ENCODE measurements at places on chromosomes 3 and 15.

DNA sequence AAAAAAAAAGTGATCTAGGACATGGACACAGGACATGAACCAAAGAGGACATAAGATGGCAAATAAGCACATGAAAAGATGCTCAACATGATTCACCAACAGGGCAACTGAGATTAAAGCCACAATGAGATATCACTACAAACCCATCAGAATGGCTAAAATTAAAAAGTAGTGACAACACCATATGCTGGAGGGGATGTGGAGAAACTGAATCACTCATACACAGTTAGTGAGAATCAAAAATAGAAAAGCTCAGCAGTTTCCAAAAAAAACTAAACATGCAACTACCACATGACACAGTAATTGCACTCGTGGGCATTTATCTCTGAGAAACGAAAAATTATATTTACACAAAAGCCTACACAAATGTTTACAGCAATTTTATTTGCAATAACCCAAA lies 27.9 kb upstream of the ACKR4 start:
- DNase-seq: no peak

DNA sequence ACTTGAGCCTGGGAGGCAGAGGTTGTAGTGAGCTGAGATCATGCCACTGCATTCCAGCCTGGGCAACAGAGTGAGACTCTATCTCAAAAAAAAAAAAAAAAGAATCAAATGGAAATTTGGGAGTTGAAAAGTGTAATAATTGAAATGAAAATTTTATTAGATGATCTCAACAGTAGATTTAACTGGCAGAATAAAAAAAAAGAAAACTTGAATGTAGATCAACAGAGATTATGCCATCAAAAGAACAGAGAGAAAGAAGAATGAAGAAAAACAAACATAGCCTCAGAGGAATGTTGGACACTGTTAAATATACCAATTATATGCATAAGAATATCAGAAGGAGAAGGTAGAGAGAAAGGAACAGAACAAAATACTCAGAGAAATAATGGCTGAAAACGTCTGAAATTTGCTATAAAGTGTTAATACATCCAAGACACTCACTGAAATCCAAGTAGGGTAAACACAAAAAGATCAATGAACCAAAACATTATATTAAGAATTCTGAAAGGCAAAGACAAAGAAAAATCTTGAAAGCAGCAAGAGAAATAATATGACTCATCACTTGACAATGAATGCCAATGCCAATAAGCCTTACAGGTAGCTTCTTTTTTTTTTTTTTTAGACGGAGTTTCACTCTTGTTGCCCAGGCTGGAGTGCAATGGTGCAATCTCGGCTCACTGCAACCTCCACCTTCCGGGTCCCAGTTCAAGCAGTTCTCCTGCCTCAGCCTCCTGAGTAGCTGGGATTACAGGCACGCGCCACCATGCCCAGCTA lies 14.6 kb upstream of the ELP6 start:
- DNase-seq: no peak

DNA sequence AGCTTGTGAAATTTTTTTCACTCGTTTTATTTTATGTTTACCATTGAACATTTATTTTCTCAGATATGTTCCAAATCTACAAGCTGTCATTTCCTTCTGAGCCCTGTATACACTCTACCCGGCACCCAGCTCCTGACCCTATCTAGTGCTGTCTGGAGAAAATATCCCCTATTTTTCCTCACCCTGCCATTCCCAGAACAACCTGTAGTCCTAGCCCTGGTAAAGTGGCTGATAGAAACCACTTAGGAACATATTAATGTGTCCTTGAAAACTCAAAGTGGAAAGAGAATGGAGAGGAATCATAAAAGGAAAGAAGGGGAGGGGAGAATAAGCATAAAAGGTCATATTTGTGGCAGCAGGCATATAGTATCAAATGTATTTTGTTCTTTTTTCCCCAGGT lies 8.2 kb upstream of the TIMMDC1 start:
- DNase-seq: no peak

DNA sequence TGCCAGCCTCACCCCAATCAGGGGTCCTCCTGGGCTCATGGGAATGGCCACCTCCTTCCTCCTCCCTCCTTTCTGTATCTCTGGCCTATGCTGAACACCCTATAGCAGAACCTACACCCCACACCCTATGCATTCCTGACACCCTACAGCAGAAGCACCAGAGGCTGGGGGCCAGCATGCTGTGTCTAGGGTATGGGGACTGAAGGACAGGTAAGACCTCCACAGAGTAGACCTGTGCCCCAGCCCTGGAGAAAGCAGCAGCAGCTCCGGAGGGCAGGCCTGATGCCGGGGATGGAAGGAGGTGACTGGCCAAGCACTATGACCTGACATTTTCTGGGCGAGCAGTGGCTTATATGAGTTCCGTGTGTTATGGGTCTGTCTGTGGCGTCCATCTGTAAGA lies 66.9 kb downstream of the TLE3 start:
- no peak for DNase-seq

GRCh38 chr15:70169147-70169546 lies 71.4 kb upstream of the TLE3 start:
- DNase-seq: no peak

GRCh38 chr3:18386274-18386890 lies 38.8 kb downstream of the SATB1 start:
- no peak for DNase-seq

DNA sequence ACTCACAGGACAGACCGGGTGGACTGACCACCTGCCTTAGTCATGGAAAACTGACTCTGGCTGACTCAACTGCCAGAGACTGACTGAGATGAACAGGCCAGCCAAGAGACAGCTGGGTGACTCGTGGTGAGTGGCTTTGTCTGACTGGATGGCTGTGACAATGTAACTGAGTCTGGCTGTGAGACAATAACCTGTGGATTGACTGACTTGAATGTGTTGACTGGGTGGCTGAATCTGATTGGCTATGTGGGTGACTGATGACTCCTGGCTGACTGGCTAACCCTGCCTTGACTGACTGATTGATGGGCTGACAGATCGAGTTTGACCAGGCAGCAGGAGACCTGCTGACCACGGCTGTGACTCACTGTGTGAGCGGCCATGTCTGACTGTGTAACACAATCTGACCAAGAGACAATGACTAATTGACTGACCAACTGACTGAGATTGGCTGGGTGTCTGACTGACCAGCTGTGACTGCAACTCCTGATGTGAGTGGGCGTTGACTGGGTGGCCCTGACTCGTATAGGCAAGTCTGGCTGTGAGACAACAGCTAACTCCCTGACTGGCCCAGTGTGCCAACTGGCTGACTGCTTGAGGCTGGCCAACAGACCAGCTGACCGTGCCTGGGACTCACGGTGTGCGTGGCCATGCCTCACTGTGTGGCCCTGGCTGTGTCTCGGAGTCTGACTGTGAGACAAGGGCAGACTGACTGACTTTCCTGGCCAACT lies 509.1 kb downstream of the SHQ1 start:
- DNase-seq: peak; percentile 84

- DNase-seq: no peak
Observed at GRCh38 chr3:123739106-123739505, 145.0 kb downstream of the MYLK start.

DNA sequence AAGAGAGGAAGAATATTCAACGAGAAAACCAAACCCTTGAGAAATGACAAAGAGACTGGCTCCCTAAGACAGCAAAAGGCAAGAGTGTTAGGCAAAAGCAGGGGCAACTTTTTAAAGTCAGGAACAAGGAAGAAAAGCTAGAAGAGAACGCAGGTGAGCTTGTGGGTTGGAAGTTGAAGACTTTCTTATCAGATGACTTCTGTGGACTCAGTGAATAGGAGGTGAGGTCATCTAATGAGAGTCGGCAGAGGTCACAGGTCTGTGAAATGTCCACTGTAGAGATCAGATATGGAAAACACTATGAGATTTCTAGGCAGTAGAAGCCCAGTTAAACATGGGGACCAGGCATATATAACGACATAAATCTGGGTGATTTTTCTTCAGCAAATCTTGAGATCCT lies 27.2 kb upstream of the TNIK start:
- DNase-seq: no peak

DNA sequence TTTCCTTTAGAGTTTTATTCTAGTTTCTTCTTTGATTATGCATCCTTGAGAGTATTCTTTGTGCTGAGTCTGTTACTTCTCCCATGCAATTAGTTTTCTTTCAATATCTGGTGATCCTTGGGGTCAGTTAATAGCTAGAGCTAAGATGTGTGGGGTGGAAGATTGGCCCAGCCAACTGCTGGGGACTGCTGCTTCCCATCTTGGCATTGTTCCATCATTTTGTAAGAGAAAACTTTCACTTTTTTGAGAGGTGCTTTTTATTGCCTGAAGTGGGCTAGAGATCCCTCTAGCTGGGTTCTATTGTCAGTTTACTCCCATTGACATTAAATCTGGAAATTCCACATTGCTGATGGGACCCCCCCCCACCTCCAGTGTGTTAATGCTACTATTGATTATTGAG lies 15.4 kb downstream of the BCL2L10 start:
- DNase-seq: no peak

- DNase-seq: no peak
Observed at GRCh38 chr3:492586-493316, 296.2 kb downstream of the CHL1 start.

- DNase-seq: no peak
Observed at GRCh38 chr3:43426388-43426787, 140.0 kb downstream of the SNRK start.

DNA sequence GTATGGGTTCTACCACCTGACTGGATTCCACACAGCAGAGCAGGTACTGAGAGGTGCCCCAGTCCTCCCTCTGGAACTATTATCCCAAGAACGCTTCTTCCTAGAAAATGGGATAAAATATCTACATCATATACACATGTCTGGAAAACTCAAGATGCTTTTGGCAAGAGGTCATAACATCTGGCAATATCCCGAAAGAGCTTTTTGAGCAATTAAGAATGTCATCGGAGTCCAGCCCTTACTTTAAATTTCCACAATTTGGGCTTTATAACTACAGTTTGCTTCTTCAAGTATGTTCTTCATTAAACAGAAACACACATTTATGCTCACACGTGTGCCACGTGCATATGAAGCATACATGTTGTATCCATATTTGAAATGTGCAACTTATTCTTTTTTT lies 365.9 kb upstream of the THBS1 start:
- DNase-seq: no peak

DNA sequence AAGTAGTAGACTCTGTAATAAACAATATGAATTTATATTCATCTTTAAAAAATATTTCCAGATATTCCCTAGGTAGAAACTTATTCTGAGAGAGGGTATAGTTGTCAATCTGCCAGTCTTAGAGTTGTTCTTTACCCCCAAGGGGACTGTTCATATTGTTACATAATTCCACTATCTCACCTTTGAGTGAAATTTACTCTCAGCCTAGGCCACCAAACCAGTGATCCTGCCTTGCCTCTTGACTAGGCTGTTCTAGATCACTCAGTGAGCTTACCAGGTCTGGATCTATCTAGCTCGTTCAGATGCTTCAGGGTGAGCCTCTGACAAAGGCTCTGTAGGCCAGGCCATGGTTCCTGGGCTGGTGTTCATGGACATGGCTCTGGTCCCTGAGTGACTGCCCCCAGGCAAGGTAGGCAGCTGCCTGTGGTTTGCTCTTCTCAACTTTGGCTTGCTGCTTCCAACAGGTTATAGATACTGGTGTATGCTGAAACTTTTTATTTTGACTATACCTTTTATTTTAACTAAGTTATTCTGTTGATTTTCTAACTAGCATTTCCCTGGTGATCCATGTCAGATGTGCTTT lies 27.6 kb downstream of the ZNF592 start:
- DNase-seq: no peak

GRCh38 chr15:43314171-43314570 lies 16.2 kb downstream of the LCMT2 start:
- DNase-seq: no peak

GRCh38 chr3:150275941-150276340 lies 132.2 kb upstream of the TSC22D2 start:
- no peak for DNase-seq

GRCh38 chr3:111714305-111714704 lies 119.2 kb upstream of the ZBED2 start:
- DNase-seq: no peak

DNA sequence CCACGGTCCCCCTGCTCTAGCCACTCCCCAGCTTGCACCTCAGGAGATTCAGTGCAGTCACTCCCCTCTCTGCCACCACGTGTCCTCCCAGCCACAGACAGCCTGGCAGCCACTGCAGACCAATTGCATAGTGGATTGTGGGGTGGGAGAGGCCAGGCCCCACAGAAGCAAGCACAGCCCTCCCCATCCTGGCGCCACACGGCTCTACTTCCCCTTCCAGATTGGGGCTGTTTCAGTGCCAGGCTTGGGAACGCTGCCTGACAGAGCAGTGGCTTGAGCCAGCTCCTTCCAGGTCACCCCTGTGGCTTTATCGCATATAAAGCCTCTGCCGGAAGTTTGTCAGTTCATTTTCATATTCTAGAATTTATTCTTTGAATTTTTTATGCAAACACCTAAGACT lies 90.7 kb downstream of the TMEM266 start:
- peak; percentile 57 for DNase-seq

- no peak for DNase-seq
Observed at GRCh38 chr3:44478055-44478468, 592 bp upstream of the ZNF445 start.

DNA sequence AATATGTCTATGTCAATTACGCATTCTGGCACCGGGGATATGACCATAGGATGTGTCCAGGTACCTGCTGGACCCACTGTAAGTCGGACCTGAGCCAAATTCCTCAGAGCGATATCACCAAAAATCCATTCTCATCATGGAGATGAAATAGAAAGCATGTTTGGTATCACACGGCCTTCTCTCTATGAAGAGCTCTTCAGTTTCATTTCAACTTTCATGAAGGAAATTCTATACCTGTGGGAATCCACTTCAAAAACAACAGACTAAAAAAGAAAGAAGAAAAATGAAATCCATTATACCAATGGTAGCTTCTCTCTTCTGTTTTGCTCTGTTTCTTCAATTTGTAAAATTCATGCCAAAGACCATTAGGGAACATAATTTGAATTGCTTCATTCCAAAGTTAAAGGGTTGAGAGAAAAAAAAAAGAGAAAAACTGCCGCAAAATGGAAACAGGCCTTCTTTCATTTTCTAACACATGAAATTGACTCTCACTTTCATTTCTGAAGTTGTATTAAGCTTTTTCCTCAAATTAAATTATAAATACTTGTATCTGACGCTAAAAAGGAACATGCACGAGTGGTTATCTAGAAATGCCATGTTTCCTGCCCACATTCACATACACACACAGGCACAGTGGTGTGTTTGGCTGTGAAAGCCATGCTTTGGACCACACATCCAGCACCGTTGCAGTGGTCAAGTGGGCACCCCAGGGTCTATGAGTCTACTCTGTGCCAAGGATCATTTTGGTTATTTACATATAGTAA lies 46.9 kb upstream of the DIPK2A start:
- no peak for DNase-seq

GRCh38 chr3:170149016-170149415 lies 32.5 kb downstream of the PHC3 start:
- DNase-seq: no peak

GRCh38 chr15:26223720-26224119 lies 360.6 kb upstream of the ATP10A start:
- DNase-seq: no peak

- DNase-seq: no peak
Observed at GRCh38 chr15:73573037-73573436, 60.2 kb downstream of the NPTN start.

GRCh38 chr3:109098079-109098644 lies 19.8 kb downstream of the MORC1 start:
- no peak for DNase-seq
